Adrenal gland (tissue), 19 donors: ENCODE measurements at places on chromosomes 4 and X. TPM values are rescaled to one million over a fixed set of nuclear protein-coding genes. Genes with fewer than 3 reads are reported as not detected.

GRCh38 chr4:130029442-130029841, 933.5 kb downstream of the C4orf33 start:
- no peak for DNase-seq
- no peaks in the 10 kb centered on the region for H3K36me3 ChIP-seq
- no peak overlapping the region for H3K27ac ChIP-seq
- H3K4me1 ChIP-seq, result no peaks in the 10 kb centered on the region
- H3K4me3 ChIP-seq, result no peak overlapping the region
- no peaks in the 10 kb centered on the region for H3K27me3 ChIP-seq

Gene ELF4
- 6.0 TPM for total RNA-seq

DNA sequence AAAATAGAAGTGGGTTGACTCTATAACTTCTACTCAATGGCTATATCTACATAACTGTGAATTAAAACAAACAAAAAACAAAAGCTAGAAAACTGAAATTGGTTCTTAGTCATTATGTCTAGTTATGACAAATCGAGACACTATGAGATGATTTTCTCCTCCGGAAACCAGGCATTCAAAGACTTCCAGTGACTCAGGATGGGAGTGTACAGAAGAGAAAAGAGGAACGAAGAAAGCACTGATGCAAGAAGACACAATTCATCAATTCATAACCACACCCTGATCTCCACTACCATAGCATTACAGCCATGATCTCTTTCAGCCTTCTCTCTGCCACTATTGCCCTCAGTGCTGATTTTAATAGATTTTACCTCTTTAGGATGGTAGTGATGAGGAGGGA, 253.6 kb downstream of the CBLL2 start:
- H3K27ac ChIP-seq, result no peak overlapping the region
- no peaks in the 10 kb centered on the region for H3K4me1 ChIP-seq
- no peak for DNase-seq
- H3K27me3 ChIP-seq, result peaks cover 13% of the 10 kb centered on the region

Gene CFI
- 107 TPM for total RNA-seq

DNA sequence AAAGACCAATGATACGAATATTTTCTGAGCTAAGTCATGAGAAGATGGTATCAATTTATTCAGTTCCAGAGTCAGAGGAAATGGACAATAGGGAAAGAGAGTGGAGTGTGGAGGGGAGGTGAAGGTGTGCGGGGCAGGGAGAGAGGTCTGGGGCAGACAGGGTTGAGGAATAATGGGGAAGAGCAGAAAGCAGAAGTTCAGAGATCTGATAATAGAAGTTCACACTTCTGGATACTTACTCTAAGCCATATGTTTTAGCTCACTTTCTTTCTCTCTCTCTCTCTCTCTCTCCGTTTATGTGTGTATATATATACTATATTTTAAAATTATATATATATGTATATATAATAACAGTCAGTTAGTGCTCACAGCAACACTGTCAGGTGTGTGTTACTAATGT, 40.4 kb downstream of the FOXR2 start:
- no peak overlapping the region for H3K27ac ChIP-seq
- no peak for DNase-seq
- H3K4me3 ChIP-seq, result no peak overlapping the region
- peaks cover 7% of the 10 kb centered on the region for H3K27me3 ChIP-seq

GRCh38 chrX:122134291-122134690, 1049.8 kb upstream of the GRIA3 start:
- H3K27ac ChIP-seq, result no peak overlapping the region
- no peak for DNase-seq
- H3K36me3 ChIP-seq, result no peaks in the 10 kb centered on the region
- H3K4me3 ChIP-seq, result no peak overlapping the region
- no peaks in the 10 kb centered on the region for H3K27me3 ChIP-seq

- DNase-seq, result no peak
- H3K36me3 ChIP-seq, result no peaks in the 10 kb centered on the region
- H3K4me1 ChIP-seq, result no peaks in the 10 kb centered on the region
- no peak overlapping the region for H3K27ac ChIP-seq
- no peak overlapping the region for H3K4me3 ChIP-seq
Observed at GRCh38 chr4:165184220-165184619, 23.1 kb upstream of the KLHL2 start.

DNA sequence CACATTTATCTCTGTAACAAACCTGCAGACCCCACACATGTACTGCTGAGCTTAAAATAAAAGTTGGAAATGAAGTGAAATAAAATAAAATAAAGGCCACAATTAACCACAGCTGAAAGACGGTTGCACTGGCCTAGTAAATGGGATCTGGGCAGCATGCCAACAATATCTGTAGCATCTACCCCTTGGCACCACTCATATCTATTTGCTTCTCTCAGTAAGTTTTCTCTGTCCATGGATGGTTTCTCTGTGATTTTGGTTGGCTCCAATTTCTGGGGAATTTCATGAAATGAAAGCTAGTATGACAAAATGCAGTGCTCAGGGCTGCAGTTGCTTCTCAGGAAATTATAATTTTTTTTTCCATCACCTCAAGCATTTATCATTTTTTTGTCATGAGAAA, 172.0 kb upstream of the IL15 start:
- no peak for DNase-seq
- H3K27me3 ChIP-seq, result no peaks in the 10 kb centered on the region
- no peak overlapping the region for H3K4me3 ChIP-seq
- no peaks in the 10 kb centered on the region for H3K4me1 ChIP-seq
- no peaks in the 10 kb centered on the region for H3K36me3 ChIP-seq
- H3K27ac ChIP-seq, result no peak overlapping the region

- no peak overlapping the region for H3K4me3 ChIP-seq
- peaks cover 5% of the 10 kb centered on the region for H3K27me3 ChIP-seq
- H3K36me3 ChIP-seq, result no peaks in the 10 kb centered on the region
Observed at GRCh38 chrX:14934423-14934822, 61.2 kb downstream of the MOSPD2 start.
